ENCODE measurements at places on chromosomes 11 and 22.
A peak's percentile ranks its signal among the peaks of the same experiment; 100 is the strongest.

- DNase-seq = no peak
These were observed 20.5 kb downstream of the PGM2L1 start for GRCh38 chr11:74377689-74378088.

DNA sequence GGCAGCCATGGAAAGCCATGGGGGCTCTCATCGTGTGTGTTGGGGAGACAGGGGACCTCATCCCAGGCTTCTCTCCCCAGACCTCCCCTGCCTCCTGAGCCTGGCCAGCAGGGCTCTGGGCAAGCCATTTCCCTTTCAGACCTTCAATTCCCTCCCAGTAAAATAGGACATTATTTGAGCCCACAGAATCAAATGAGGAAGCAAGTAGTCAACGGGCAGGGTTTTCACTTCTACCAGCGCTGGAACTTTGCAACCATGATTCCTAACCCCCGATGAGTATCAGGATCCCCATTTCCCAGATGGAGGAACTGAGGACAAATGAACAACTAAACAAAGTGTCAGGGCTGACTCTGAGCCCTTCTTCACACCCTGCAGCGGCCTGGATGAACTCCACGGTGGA, 48.9 kb upstream of the TCF20 start:
- DNase-seq = no peak

DNA sequence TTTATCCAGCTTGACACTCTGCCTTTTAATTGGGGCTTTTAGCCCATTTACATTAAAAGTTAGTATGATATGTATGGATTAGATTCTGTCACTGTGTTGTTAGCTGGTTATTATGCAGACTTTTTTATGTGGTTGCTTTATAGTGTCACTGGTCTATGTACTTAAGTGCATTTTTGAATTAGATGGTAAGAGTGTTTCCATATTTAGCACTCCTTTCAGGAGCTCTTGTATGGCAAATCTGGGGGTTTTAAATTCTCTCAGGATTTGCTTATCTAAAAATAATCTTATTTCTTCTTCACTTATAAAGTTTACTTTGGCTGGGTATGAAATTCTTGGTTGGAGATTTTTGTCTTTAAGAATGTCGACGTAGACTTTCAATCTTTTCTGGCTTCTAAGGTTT, 4.0 kb downstream of the OR52E6 start:
- no peak for DNase-seq

- no peak for DNase-seq
These were observed 4.1 kb downstream of the MMP20 start for GRCh38 chr11:102620818-102621561.

- DNase-seq = no peak
These were observed 3.5 kb downstream of the ZDHHC24 start for GRCh38 chr11:66542362-66542761.

DNA sequence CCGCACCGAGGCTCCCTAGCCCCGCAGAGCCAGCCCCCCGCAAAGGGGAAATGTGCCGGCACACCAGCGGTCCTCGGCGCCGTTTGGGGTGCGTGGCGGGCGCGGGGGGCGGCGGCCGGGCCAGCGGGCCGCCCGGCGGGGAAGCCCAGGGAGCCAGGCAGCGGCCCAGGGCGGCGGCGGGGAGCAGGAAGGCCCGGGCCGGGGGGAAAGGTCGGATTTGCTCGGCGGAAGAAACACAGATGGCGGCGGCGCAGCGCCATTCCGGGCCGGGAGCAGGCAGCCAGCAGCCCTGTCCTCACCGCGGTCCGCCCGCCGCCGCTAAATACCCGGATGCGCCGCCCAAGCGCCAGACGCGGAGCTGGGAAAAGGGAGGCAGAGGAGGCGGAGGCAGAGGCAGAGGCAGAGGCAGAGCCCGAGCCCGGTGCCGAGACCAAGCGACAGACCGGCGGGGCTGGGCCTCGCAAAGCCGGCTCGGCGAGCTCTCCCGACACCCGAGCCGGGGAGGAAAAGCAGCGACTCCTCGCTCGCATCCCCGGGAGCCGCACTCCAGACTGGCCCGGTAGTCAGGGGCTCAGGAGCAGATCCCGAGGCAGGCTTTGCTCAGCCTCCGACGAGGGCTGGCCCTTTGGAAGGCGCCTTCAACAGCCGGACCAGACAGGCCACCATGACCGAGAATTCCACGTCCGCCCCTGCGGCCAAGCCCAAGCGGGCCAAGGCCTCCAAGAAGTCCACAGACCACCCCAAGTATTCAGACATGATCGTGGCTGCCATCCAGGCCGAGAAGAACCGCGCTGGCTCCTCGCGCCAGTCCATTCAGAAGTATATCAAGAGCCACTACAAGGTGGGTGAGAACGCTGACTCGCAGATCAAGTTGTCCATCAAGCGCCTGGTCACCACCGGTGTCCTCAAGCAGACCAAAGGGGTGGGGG, 2.6 kb upstream of the GCAT start:
- DNase-seq = peak; percentile 74

- no peak for DNase-seq
These were observed 54.7 kb downstream of the MICAL3 start for GRCh38 chr22:17969701-17970113.

DNA sequence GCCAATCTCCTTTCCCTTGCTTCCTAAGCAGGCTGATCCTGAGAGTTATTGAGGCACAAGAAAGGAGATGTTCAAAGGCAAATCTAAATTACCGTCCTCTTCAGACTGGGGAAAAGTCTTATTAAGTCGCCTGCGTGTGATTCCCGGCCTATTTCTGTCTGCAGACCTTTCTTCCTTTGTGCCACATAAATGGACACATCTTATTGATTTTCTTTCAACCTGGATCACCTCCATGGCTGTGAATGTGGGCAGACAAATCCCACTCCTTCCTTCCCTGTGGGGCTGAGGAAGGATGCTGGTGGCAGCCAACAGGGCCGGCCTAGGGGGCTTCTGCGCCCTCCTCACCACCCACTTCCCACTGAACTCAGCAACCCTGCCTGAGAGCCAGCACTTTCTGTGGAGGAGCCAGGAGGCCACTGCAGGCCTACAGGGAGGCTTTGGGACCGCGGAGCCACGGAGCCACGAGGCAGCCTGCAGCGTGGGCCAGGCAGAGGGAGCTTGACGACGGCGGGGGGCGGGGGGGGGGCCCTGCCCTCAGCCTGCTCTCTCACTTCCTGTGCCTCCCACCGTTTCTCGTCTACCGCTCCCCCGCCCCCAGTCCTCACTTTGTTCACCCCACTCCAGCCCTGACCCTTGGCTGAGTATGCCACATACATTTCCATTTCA, 73.6 kb upstream of the LMO1 start:
- DNase-seq = no peak

- no peak for DNase-seq
These were observed 70.8 kb downstream of the TBC1D22A start for GRCh38 chr22:46833228-46833627.

- no peak for DNase-seq
These were observed 226.0 kb upstream of the C11orf87 start for GRCh38 chr11:109196016-109196415.

- DNase-seq = no peak
These were observed 386.6 kb upstream of the NARS2 start for GRCh38 chr11:78961247-78961646.

DNA sequence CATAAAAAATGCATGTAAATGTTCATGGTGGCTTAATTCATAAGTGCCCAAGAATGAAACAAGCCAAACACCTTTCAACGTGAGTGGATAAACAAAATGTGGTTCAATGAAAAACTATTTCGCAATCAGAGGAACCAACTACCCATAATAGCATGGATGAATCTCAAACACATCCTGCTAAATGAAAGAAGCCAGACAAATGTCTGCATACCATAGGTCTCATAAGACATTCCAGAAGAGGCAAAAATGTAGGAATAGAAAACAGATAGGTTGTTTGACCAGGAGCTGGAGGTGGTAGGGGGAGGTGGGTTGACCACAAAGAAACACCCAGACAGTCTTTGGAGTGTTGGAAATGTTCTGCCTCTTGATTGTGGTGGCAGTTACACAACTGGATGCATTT, 13.2 kb upstream of the OSBPL5 start:
- DNase-seq = no peak

GRCh38 chr22:42519525-42520401, at the start of gene RRP7A:
TSS of gene RRP7A (minus strand) at chr22:42519796. CDS start at chr22:42519786, 10 bp downstream.
- peak; percentile 82 for DNase-seq

- no peak for DNase-seq
These were observed 197.8 kb upstream of the SORL1-AS1 start for GRCh38 chr11:121650351-121651256.

- DNase-seq = no peak
These were observed 67.4 kb downstream of the SPECC1L start for GRCh38 chr22:24337894-24338645.

DNA sequence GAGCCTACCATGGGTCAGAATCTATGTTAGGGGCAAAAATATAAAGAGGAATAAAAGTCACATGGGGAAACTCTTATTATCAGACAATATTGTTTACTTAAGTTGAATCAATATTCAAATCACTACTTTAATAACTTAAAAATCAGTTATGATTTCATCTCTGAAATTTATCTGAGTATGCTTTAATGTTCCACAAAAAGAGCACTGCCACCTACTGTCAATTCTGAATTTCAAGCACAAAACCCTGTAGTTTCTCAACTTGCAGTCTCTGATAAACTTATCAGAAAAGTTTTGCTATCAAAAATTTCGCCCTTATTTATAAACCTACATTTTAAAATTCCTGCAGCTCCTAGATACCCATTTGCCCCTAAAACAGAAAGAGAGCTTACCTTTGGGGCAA, 47.3 kb downstream of the RDX start:
- no peak for DNase-seq

DNA sequence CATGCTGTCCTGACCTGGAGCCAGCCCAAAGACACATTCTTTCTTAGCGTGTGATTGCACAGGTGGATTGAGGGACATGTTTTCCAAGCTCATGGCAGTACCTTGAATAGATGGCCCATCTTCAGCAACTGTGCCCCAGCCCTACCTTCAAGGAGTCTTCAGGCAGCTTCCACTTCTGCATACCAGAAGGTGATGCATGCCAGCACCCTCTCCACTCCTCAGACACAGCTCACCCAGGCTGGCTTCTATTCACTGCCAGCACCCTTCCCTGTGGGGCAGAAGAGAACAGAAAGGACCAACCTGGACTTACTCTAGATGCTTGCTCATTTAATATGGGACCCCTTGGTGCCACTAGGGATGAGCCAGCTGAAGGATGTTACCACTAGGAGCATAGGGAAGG, 466.4 kb upstream of the ISX start:
- no peak for DNase-seq

GRCh38 chr22:30720263-30720837, 25.7 kb downstream of the OSBP2 start:
- no peak for DNase-seq

DNA sequence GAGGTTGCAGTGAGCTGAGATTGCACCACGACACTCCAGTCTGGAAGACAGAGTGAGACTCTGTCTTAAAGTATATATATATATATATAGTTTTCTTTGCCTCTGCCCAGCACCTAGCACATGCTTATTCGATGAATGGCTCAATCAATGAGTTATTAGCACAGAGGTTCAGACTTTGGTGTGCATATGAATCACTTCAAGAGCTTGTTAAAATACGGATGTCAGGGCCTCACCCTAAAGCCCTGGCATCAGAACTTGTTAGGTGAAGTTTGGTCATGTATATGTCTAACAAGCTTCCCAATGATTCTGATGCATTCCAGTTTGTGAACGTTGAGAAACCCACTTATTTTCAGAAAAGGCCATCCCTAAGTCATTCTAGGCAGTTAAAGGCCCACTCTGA, 21.8 kb upstream of the TMEM86A start:
- no peak for DNase-seq

- DNase-seq = no peak
These were observed 89.7 kb upstream of the SHANK2 start for GRCh38 chr11:71342116-71342515.

- no peak for DNase-seq
These were observed 312.9 kb downstream of the MN1 start for GRCh38 chr22:27488456-27489177.

GRCh38 chr11:103901656-103902055, 134.8 kb upstream of the DDI1 start:
- DNase-seq = no peak

GRCh38 chr11:94933223-94934130, 39.9 kb downstream of the CWC15 start:
- DNase-seq = no peak

- DNase-seq = no peak
These were observed 13.7 kb upstream of the GNB1L start for GRCh38 chr22:19868333-19868732.

- DNase-seq = no peak
These were observed 436.4 kb downstream of the TBC1D22A start for GRCh38 chr22:47198801-47199251.

- DNase-seq = no peak
These were observed 1.7 kb upstream of the LINC01488 start for GRCh38 chr11:69479591-69480271.

DNA sequence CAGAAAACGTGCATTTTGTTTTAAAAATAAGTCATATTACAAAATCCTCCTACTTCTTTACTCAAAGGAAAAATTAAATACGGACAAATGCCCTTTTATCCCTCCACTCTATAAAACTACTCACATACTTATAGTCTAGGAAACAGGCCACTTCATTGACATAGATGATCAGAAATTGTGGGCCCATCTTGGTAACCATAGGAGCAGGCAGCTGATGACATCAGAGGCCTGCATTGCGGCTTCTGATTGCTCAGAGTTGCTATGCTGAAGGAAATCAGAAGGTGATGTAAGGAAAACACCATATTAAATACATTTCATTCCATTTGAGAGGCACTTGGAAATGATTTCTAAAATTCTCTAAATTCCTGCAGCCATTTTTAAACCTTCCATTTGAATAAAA, 27.0 kb downstream of the FAM76B start:
- no peak for DNase-seq

GRCh38 chr22:39434721-39435120, 22.1 kb upstream of the MGAT3 start:
- no peak for DNase-seq

DNA sequence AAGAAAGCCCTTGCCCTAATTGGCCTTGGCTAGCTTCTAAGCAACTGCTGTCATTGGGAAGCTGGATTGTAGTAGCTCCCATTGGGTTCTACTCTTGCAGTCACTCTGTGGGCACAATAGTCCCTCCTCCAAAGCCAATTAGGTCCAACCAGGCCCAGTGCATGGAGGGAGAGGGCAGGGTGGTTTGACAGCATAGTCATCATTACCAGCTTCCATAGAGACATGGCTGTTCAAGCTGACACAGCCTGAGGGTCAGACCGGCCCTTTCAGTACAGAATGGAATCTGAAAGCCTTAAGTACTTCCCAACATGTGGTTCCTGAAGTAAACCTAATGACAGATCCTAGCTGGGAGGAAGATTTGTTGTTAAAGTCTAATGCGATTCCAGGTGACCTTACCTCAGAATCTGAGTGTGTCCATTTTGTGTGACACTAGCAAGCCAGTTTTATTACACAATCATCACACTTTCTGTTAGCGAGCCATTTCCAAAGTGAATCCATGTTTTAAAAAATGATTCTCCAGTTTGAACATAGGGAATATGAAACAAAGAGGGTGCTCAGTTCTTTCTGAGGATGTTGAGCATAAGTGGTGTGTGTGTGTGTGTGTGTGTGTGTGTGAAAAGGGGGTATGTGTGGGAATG, 6.9 kb downstream of the PLET1 start:
- no peak for DNase-seq

DNA sequence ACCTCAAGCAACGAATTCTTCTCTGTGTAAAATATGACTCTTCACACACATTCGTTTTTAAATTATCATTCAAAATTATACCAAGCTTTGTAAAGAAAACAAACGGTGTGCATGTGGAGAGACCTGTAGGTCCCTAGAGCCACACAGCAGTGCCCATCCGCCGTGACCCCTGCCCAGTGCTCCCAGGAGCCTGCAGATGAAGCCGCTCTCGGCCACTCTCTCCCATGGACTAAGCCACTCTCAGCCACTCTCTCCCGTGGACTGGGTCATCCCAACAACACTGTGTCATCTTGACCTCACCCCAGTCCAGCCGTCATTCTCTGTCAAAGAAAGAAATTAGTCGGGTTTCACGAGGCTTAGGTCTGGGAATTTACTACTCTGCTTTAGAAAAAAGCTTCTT, 391.6 kb downstream of the BRD1 start:
- DNase-seq = no peak

Measured in stimulated activated CD4-positive, alpha-beta T cell treated with anti-CD3 and anti-CD28 coated beads, Interleukin-12 subunit alpha, Interleukin-12 subunit beta, amount 100 ng/mL, for 24 hours (primary cell).